ENCODE measurements at places on chromosomes 12 and 14.

DNA sequence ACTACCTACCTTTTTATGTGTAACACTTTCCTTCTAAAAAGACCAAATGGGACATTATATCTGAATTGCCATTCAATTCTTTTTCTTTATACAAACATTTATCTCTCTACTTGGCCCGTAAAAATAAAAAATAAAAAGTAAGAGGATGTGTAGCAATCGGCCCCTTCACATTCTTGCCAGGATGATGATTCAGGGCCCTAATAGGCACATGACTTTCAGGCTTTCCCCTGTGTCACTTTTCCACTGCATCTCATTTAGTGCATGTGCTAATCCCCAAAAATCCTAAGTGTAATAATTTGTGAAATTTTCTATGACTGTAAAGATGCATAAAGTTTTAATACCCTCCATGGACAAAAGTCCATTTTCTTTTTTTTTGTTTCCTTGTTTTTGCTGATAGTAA lies 23.0 kb upstream of the ATP2B1 start:
- DNase-seq: no peak

DNA sequence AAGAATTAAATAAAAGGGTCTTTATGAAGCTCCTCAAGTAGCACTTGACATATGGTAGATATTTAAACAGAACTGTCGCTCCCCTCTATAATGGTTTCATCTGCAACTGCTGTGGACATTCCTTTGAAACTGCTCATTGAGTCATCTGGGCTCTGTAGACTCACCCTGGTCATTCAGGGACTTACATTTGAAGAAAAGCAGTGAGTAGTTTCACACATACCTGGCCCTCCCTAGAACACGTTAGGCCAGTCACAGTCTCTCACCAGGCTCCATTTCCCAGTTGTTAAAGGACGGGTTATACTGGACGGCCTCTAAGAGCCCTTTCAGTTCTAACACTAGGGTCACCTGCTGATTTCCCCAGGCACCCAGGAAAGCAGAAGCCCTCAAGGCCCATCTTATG lies 217.0 kb downstream of the BCL11B start:
- DNase-seq: no peak

DNA sequence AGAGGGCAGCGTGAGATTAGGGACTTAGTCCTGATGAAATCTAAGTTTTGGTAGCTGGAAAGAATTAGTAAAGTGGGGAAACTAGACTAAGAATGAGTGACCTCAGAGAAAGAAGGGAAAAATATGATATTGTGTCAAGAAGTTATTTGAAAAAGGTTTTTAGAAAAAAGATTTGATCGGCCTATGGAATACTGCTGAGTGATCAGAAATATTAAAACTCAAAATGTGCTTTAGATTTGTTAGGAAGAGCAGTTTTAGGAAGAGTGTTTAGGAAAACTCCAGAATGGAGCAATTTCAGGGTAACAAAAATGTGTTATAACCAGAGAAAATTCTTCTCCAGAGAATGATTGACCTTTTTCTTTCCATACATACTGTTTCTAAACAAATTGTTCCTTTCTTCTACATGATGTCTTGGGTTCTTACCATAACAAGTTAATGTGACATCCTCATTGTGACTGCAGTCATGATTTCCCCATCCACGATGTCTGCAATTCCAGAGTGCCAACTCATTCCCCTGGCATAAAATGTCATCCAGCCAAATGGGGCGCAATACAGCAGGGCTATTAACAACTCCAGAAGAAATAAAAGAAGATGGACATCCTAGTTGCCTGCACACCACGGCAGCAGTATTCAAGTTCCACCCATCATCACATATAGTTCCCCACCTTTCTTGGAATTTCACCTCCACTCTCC lies 11.8 kb downstream of the CD163L1 start:
- DNase-seq: no peak

GRCh38 chr12:3646561-3647241 lies 106.2 kb downstream of the CRACR2A start:
- DNase-seq: no peak

- no peak for DNase-seq
These were observed 52.6 kb downstream of the DYRK2 start for GRCh38 chr12:67701121-67701520.

DNA sequence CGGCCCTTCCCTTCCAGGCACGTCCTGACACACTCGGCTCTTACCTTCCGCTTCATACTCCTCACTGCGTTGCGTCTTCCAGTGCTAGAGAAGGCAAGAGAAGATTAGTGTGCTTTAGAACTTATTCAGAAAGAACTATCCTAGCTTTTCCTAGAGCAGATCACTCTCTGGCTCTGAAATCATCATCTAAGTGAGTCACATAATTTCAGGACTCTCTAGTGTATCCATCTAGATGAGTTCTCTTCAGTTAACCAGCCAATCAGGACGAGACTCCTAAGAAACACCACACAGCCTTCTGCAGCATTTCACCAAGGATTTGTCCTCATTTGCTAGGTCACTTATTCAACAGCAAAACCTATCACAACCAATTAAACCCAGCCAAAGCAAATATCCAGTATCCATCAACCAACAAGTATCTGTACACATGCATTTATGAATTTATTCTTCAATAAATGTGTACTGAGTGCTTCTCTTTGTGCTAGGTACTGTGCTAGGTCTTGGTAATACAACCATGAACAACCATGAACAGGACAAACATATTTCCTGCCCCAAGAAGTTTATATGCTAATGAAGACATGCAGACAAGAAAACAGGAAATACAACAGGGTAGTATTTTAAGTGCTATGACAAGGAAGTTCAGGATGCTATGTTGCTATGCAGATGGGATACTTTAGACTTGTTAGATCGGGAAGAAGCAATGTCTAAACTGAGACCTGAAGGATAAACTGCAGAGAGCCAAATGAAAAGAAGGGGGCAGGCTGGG lies 52.1 kb downstream of the NIN start:
- DNase-seq: no peak

DNA sequence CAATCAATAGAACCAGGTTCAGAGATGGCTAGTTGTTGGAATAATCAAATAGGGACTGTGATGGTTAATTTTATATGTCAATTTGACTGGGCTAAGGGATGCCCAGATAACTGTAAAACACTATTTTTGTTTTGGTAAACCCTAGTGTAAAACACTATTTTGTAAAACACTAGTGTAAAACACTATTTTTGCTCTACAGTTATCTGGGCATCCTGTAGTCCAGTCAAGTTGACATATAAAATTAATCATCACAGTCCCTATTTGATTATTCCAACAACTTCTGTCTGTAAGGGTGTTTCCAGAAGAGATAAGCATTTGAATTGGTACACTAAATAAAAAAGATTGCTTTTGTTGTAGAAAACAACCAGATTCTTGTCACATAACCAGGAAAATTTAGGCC lies 15.6 kb upstream of the EML5 start:
- no peak for DNase-seq

Measured in stomach (tissue), 19 donors.